Activated naive CD4-positive, alpha-beta T cell (primary cell): ENCODE measurements at places on chromosomes 3 and 15.

GRCh38 chr3:169813757-169814517 lies 1.2 kb upstream of the LRRC34 start:
- peak; percentile 31 for DNase-seq

- no peak for DNase-seq
Measured at GRCh38 chr15:42144841-42145375, 11.5 kb downstream of the PLA2G4F start.

DNA sequence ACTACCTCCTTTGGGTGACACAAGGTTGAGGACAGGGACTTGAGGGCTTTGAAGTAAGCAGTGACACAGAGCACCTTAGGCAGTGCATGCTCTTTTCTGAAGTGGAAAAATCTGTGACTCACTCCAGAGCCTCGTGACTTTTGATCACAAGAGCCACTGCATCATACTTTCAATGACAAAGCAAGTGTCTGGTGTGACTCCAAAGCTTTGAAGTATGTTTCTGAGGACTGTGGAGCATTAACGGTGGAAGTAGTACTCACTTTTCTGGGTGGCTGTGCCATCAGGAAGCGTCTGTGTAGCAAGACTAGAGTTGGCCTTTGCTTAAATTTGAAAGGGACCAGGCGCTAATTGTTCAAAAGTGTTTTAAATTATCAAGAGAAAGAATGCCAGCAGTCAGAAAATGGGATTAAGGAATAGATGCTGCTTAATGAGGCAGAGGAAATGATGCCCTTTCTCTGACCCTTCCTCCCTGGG lies 210.7 kb upstream of the TRIM42 start:
- DNase-seq: no peak

DNA sequence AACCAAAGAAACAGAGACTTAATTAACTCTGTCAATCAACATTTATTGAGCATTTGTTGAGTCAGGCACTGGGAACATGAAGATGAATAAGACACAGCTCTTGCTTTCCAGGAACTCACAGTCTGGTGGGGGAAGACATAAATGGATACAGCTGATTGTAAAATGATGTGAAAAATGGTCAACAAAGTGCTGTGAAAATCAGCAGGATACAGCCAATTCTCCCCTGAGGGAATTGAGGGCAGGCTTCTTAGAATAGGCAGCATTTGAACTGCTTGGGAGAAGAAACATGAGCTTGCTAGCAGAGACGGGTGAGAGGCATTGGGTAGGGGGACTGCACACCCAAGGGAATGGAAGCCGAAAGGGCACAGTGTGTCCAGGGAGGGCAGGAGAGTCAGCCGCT lies 41.1 kb downstream of the MFSD1 start:
- no peak for DNase-seq

GRCh38 chr3:32129832-32130231 lies 23.4 kb downstream of the GPD1L start:
- no peak for DNase-seq

DNA sequence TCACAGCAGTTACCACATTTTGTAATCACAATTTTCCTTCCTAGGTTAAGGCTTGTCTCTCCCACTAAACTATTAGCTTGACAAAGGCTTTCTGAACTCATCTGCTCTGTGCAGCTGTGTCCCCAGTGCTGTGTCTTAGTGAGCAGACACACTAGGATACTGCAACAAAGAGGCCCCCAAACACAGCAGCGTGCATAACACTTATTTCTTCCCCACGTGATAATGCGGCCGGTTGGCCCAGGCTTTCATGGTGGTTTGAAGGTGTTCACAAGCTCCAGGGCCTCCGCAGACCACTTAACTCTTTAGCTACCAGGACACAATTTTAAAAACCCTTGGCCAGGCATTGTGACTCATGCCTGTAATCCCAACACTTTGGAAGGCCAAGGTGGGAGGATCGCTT lies 2.2 kb upstream of the HDAC11 start:
- DNase-seq: no peak

GRCh38 chr15:97115761-97116070 lies 785.2 kb downstream of the NR2F2 start:
- DNase-seq: no peak

- no peak for DNase-seq
Measured at GRCh38 chr3:4006288-4006687, 207.1 kb downstream of the LRRN1 start.
